ENCODE measurements at places on chromosomes 5 and 9.

DNA sequence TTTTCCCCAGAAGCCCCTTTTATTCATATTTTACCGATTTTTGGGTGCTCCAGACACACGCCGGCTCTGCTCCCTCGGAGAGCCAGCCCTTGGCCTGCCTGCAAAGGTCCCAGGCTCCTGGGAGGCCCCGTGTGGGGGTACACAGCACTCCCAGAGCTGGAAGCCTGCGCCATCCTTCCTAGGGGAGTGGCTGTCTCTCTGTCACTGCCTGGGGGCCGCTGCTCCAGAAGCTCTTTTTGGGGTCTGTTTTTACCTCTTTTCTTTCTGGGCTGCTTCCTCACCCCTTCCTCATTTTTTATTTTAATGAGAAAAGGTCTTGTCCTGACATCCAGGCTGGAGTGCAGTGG lies 119.1 kb upstream of the COL5A1 start:
- no peak for DNase-seq

- no peak for DNase-seq
Observed at GRCh38 chr9:100428871-100429654, 2.1 kb downstream of the MSANTD3 start.

DNA sequence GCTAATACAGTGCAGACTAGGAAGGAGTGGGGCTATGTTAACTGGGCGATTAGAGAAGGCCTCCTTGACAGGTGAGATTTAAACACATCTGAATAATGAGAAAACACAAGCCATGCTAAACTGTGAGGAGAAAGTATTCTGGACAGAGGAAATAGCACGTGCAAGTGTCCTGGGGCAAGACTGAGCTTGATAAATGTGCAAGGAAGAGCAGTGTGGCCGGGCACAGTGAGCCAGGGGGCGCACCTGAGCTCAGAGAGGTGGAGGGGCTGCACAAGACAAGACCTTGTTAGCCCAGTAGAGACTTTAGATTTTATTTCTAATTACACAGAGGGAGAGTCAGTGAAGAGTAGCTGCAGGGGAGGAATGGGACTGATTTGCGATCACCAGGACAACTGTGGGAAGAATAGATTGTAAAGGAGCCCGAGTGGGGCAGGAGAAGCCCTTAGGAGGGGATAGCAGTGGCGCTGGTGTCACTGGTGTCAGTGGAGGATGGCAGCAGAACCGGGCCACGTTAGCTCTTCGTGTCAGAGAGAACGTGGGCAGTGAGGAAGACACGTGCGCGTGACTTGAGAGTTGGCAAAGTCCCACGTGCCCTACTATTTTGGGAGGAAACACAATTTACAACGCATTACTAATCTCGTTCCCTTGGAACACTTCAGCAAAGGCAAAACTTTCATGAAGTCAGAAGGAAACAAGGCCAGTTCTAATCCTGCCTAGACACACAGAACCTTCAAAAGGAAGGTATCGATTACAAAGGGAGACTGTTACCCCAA lies 17.9 kb upstream of the C5orf47 start:
- no peak for DNase-seq

GRCh38 chr5:71651579-71651978 lies 64.4 kb downstream of the MCCC2 start:
- DNase-seq = no peak

GRCh38 chr9:97984188-97985057 lies 1.3 kb downstream of the ANP32B start:
- peak; percentile 71 for DNase-seq

DNA sequence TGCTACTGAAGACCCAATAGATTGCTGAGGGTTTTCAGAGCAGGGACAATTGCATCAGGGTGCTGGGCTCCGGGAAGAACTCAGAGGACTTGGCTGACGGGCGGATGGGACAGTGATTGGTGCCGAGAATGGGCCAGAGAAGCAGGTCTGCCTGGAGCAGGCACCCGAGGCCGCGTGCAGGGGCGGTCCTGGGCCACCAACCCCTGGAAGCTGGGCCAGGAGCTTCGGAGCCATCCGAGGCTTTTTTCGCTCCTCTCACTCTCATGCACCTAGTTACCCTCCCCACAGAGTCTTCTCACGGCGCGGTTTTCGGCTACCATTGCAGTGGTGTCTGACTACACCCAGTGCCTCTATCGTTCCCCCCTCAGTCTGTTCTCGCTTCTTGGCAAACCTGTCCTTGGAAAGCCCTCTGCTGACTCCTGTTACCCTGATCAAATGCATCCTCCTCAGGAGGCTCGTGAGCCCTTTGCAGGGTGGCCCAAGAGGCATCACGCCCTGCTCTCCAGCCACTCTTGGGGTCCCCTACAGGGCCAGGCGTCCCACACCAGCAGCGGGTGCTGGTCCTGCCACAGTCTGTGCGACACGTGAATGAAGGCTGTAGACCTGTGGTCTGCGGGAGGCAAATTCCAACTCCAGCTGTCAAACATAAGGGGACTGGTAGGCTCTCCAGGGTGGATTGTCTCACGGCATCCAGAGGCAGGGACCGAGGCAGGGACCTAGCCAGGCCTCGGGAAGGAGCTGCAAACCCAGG lies 1.2 kb upstream of the CLPTM1L start:
- DNase-seq = no peak

DNA sequence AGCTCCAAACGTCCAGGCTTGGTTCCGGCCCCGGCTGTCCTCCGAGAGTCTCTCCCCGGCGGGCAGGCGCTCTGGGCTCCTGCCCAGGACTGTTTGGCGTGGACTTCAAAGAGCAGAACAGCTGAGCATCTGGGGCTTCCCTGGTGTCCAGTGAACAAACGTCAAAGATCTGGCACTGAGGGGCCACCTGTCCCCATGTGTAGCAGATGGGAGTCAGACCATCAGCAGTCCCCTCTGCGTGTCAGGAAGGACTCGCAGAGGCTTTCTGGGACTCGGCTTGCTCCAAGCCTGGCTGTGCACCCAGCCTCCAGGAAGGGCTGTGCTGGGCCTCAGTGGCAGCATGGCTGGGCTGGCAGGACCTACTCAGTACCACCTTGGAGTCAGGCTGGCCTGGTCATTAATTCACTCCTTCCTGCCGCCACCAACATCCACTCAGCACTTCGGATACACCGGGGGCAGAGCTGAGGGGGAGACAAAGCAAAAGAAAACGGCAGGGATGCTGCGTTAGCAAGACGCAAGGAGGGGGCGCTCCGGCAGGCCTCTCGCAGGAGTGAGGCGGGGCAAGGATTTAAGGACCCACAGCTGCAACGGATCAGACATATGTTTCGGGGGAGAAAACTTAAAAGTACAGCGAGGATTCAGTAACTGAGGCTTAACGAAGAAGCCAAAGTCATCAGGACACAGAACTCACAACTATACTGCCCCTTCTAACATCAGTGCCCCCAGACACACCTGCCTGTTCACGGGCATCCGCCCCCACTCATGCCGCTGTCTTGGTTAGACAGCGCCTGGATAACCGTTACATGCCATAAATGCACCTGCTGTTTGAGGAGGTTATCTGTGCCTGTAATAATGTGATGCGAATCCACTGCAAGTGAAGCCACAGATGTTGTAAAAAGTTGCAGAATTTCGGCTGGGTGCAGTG lies 164.5 kb upstream of the PHYKPL start:
- no peak for DNase-seq

DNA sequence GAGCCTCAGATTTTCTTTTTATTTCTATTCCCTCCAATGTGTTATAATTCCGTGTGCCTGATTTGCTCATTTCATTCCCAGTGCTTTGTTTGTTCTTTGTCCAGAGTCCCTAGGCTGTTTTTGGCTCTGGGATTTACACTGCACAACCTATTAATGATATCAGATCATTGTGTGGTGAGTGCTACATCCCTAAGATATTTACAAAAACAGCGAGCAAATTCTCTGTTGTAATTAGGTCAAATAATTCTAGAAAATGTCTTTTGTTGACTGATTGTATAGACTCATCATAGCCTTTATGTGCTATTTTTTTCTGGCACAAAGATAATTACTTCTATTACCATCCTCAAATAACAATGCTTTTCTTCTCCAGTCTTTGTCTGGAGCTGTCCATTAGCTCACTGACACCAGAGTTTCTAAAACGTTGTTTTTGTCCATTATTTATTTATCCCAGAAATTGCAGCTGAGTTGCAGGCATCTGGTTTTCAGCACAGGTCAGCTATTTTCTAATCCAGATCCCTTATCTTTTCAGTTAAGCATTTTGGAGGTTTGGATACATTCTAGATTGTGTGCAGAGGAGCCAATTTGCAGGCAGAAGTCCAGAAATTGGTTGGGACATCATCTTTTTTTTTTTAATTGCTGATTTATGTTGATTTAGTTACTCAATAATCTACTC lies 379.9 kb upstream of the DMAC1 start:
- DNase-seq = no peak

GRCh38 chr5:79488058-79488457 lies 25.9 kb downstream of the HOMER1 start:
- no peak for DNase-seq

DNA sequence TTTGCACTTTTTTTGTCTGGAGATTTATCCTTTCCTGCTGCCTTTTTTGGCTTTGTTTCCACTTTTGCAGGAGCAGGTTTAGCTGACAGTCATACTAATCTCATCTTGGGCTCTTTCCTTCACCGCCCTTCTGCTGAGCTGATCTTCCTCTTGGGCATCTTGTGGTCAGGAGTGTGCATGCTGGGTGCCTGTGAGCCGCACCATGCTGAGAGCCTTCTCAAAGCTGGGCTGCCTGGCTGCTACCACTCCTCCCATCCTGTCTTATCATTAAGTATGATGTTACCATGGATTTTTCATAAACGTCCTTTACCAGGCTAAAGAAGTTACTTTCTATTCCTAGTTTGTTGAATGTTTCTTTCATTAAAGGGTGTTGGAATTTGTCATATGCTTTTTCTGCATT lies 49.5 kb upstream of the MCCC2 start:
- DNase-seq = no peak

- no peak for DNase-seq
Observed at GRCh38 chr5:135210286-135211055, 176.4 kb upstream of the PITX1 start.

GRCh38 chr5:140365282-140365681 lies 5.3 kb downstream of the SLC4A9 start:
- DNase-seq = no peak

- no peak for DNase-seq
Observed at GRCh38 chr9:96217294-96217707, 84.7 kb downstream of the HSD17B3 start.

GRCh38 chr5:159785656-159786055 lies 130.6 kb upstream of the ADRA1B start:
- DNase-seq = no peak

GRCh38 chr5:10793785-10794184 lies 32.8 kb upstream of the DAP start:
- no peak for DNase-seq

- DNase-seq = no peak
Observed at GRCh38 chr9:96500696-96501632, 51.0 kb downstream of the HABP4 start.

GRCh38 chr9:94952565-94953373 lies 226.3 kb downstream of the AOPEP start:
- DNase-seq = no peak

DNA sequence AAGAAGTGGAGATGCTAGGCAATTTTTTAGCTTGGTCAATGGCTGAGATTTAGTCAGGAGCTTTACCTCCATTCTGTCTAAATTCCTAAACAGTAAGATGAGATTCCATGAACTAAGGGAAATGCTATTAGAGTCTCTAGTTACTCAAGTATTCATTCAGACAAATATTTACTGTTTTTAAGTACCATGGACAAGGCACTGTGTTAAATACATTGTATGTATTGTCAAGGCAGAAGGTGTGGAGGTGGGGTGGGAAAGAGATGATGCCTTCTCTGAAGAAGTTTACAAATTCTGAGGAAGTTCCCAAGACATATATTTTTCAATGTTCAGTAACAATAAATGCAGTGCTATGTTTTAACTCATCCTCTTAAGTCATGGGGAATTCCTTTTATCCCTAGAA lies 459.9 kb upstream of the NMUR2 start:
- no peak for DNase-seq

- no peak for DNase-seq
Observed at GRCh38 chr5:87400305-87400899, 12.3 kb downstream of the CCNH start.

- no peak for DNase-seq
Observed at GRCh38 chr9:110655754-110656641, 12.6 kb upstream of the MUSK start.

DNA sequence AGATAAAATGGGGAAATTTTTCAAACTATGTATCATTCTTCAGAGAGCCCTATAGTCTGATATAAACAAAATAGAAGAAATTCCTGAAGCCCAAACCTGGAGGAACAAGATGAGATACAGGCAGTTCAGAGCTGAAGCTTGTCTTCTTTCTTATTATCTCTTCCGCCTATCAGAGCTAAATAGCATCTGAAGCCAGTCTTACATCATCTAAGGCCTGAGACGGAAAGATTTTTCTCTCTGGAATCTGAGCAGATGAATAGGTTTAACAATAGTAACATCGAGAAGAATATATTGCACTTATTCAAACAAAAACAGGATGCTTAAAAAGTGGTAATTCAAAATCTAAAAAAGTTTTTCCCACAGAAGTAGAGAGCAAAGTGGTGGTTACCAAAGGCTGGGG lies 59.8 kb downstream of the LPAR1 start:
- DNase-seq = no peak

GRCh38 chr9:87667164-87667738 lies 58.7 kb upstream of the CTSL start:
- DNase-seq = no peak

GRCh38 chr5:6287176-6287575 lies 91.2 kb downstream of the MED10 start:
- no peak for DNase-seq

GRCh38 chr5:14644623-14645237 lies 19.8 kb upstream of the OTULIN start:
- no peak for DNase-seq

GRCh38 chr9:17859228-17859627 lies 280.4 kb downstream of the SH3GL2 start:
- no peak for DNase-seq

Measured in effector CD4-positive, alpha-beta T cell (primary cell).